Neural crest cell (in vitro differentiated cells): ENCODE measurements at places on chromosomes 1 and 21.

- no peak overlapping the region for H3K4me3 ChIP-seq
- no peak for DNase-seq
- H3K27ac ChIP-seq, result no peak overlapping the region
- H3K36me3 ChIP-seq, result no peaks in the 10 kb centered on the region
- no peaks in the 10 kb centered on the region for H3K27me3 ChIP-seq
These were observed 6.1 kb downstream of the STX12 start for GRCh38 chr1:27779122-27779521.

- no peaks in the 10 kb centered on the region for H3K36me3 ChIP-seq
- no peak overlapping the region for H3K4me3 ChIP-seq
- peaks cover 23% of the 10 kb centered on the region for H3K4me1 ChIP-seq
- no peak for DNase-seq
These were observed 58.9 kb downstream of the ZC3H11B start for GRCh38 chr1:219553934-219554502.

- DNase-seq, result no peak
- H3K4me3 ChIP-seq, result no peak overlapping the region
- no peaks in the 10 kb centered on the region for H3K27me3 ChIP-seq
- no peak overlapping the region for H3K27ac ChIP-seq
- H3K4me1 ChIP-seq, result peaks cover 17% of the 10 kb centered on the region
These were observed 3.6 kb upstream of the PKN2 start for GRCh38 chr1:88680471-88680870.

DNA sequence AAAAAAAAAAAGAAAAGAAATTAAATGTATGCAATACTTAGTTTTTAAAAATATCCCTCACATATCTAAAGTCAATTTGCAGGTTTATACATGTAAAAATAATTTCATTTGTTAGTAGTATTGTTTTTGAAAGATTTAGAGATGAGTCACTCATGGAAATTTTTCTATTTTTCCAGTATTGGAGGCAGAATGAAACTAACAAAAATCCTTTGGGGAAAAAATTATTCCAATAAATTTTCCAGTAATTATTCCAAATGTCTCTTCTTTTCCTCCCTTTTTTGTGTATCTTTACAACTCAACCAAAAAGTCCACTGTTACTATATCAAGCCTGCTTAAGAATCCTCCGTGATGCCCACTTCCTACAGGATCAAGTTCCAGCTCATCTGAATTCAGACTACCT lies 29.9 kb downstream of the MPZL1 start:
- H3K4me3 ChIP-seq, result no peak overlapping the region
- no peaks in the 10 kb centered on the region for H3K27me3 ChIP-seq
- no peaks in the 10 kb centered on the region for H3K36me3 ChIP-seq

GRCh38 chr1:221162352-221162751 lies 283.1 kb downstream of the HLX start:
- DNase-seq, result no peak
- no peak overlapping the region for H3K4me3 ChIP-seq
- H3K27ac ChIP-seq, result no peak overlapping the region
- no peaks in the 10 kb centered on the region for H3K36me3 ChIP-seq
- H3K27me3 ChIP-seq, result no peaks in the 10 kb centered on the region
